ENCODE measurements at places on chromosomes 4 and X.

- no peak for DNase-seq
Observed at GRCh38 chr4:134202166-134202956, 772 bp upstream of the PABPC4L start.

DNA sequence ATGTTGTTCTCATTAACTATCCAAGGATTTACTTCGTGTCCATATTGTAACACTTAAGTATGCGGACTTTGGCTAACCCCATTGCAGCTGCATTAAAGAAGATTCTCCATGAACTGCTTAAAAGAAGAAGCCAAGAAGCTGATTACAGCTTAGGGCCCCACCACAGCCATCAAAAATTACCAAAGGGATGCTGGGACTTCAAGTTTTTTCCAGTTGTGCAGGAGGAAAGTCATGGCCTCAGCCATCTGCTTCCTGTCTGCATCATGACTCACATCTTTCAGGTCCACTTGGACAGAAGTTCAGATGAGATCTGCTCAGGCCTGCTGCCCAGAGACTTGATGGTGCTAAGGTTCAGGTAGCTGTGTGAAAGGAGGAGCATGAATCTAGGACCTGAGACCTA is 38.8 kb upstream of the CAPN6 start:
- DNase-seq = no peak

GRCh38 chr4:71107726-71108125 is 114.3 kb downstream of the DCK start:
- no peak for DNase-seq

GRCh38 chr4:183878251-183878970 is 26.7 kb upstream of the STOX2 start:
- no peak for DNase-seq

- DNase-seq = no peak
Observed at GRCh38 chr4:126888968-126889367, 743.8 kb upstream of the INTU start.

GRCh38 chr4:151955721-151956380 is 195.0 kb upstream of the GATB start:
- DNase-seq = no peak

- no peak for DNase-seq
Observed at GRCh38 chr4:81963763-81964020, 410.1 kb downstream of the HNRNPD start.

DNA sequence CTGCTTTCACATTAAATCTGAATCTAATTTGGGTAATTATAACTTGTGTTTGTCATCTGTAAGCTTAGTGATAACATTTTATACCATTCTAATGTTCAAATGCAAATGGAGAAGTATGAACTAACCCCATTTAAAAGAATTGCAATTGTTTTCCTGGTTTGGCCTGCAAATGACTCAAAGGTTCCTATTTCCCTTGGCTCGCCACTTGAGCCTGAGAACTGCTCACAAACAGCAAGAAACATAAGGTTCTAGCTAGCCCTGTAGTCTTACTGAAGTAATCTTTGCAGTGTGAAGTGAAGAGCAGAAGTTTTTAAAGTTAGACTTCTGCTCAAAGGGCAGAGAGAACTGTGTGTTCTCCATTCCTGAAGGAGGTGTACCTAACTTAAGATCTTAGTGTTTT is 27.2 kb downstream of the UPRT start:
- DNase-seq = no peak

GRCh38 chr4:158111241-158111640 is 61.6 kb downstream of the GASK1B start:
- DNase-seq = no peak

DNA sequence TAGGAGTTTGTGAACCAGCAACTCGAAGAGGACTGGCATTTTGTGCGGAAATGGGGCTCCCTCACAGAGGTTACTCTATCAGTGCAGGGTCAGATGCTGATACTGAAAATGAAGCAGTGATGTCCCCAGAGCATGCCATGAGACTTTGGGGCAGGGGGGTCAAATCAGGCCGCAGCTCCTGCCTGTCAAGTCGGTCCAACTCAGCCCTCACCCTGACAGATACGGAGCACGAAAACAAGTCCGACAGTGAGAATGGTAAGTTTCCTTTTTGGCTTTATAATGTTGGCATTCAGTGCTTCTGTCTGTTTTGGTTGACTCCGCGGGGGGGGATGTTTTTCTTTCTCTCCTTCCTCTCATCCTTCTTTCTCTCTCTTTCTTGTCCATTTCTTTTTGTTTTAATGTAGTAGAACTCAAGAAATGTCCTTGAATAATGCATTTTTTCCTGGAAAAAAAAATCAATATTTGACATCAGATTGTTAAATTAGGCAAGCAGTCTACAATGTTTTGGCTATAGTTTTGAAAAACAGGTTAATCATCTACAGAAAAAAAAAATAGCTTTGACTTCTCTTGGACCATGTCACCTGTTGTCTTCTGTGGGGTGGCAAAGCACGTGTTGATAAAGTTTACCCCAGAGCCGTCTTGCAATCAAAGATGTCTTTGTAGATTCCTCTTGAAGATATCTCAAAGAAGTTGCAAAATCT is 103.6 kb downstream of the TENM3 start:
- DNase-seq = no peak

GRCh38 chrX:8869812-8870211 is 68.6 kb upstream of the FAM9A start:
- no peak for DNase-seq

- DNase-seq = peak; percentile 81
Observed at GRCh38 chr4:173169428-173170181, 994 bp downstream of the GALNT7 start.

GRCh38 chr4:76897536-76898384 is at the start of gene SOWAHB:
TSS of gene SOWAHB (minus strand) at chr4:76898144. CDS start at chr4:76897849, 295 bp downstream.
- DNase-seq = no peak

DNA sequence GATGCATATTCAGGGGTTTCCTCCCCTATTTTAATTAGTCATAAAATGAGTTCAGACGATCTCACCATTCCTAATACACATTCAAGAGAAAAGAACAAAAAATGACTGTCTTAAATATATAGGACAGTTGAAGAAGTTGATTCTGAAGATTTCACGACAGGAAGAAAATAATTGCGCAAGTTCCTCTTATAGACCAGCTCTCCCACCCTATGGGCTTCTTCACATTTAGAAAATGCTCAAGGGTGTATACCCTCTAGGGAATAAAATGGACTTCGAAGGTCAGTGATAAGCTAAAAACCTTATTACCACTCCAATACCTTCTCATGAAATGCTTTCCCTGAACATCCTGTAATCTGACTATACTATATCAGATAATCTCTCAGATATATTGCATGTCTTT is 149.2 kb upstream of the TEX13C start:
- no peak for DNase-seq

- no peak for DNase-seq
Observed at GRCh38 chr4:47383829-47384427, 79.6 kb downstream of the COMMD8 start.

GRCh38 chr4:4857001-4857808 is 2.3 kb upstream of the MSX1 start:
- no peak for DNase-seq

GRCh38 chrX:41559235-41560052 is 112.3 kb downstream of the NYX start:
- no peak for DNase-seq

GRCh38 chrX:133307637-133308498 is 89.7 kb upstream of the TFDP3 start:
- peak; percentile 12 for DNase-seq

DNA sequence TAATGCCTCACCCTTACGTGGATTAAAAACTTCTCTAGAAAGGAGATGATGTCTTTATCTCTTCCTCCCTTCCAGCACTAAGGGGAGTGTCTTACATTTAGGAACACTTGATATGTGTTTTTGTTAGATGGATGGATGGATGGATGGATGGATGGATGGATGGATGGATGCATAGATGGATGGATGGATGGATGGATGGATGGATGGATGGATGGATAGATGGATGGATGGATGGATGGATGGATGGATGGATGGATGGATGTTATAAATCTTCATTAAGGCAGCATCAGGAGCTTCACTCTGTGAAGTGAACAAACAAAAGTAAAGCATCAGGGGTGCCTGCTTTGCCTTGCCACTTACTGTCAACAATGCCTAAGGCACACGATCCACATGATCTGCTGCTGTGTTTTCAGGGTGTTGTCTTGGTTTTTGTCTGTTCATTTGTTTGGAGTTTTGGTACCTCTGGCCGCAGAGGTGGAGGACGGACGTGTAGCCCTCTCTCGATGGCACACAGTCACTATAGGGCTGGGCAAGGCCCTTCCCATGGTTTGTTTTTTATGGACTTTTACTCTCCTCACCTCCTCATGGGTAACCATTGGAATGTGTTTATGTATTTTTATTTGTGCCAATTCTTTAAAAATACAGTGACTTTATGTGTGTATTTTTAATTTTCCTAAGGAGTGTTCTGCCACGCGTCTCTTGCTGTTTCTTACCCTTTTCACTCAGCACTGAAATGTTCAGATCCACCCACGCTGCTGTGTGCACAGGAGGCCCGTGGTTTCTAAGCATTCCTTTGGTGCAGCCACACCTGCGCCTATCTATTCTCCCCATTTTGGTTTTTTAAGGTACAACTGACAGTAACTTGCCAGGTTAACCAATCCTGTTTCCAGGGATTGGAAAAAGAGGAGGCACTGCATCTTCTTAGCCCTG is 91.8 kb upstream of the ENPP6 start:
- no peak for DNase-seq

- no peak for DNase-seq
Observed at GRCh38 chrX:105475801-105476200, 255.3 kb upstream of the TEX13A start.
